Suprapubic skin (tissue), 4 donors: ENCODE measurements at places on chromosomes 3 and 15.

- DNase-seq: no peak
Measured at GRCh38 chr3:139571711-139572110, 32.2 kb upstream of the RBP1 start.

DNA sequence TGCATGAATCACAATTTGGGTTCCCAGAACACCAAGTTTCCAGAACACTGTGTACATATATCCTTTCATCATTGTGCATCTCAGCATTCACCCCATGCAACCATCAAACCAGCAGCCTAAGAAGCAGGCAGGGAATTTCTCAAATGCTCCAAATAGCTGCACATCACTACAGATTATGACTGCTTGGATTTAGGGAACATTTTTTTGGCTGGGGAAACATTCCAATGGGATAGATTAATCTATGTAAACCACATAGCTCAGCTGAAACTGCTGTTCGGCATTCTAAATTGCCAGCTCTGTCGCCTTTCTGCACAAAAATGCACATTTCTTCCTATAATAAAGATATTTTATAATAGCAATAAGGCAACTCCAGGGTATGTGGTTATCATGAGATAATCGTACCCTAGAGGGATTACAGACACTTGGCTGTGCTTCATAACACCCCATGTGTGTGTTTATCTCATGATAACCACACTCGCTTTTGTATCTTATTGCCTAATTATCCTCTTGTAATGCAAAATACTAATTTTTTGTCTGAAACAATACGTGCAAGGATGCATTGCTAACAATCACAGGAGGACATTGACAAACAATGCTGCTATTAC, 483.7 kb upstream of the DPH6 start:
- DNase-seq: no peak

- DNase-seq: no peak
Measured at GRCh38 chr3:189981668-189982067, 139.0 kb downstream of the P3H2 start.

- no peak for DNase-seq
Measured at GRCh38 chr3:115169808-115170207, 22.7 kb upstream of the ZBTB20 start.

DNA sequence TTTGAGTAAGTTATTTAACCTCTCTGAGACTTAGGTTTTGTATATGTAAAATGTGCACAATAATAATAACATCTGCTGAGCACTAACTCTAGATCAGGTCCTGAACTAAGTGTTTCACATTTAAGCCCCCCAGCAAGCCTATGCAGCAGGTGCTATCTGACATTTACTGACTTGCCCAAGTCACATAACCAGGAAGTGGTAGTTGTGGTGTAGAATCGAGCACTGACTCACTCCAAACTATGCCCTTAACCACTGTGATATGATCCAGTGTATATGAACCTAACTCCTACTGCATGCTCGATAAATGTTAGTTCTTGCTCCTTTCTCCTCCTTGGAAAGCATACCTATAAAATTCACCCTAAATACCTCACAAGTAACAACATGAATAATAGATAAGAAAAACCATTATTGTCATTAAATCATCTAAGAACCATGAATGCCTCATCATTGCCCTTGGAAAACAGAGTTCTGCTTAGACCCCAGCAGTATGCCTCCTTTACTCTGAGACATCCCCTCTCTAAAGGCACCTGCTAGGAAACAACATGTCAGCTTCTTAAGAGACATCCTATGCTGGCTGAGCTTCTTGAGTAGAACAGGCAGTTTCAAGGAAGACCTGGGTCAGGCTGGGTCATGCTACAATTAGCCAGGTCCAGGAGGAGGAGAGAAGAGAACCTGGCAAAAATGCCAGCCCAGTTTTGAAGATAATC, 3.0 kb upstream of the SHC4 start:
- no peak for DNase-seq

DNA sequence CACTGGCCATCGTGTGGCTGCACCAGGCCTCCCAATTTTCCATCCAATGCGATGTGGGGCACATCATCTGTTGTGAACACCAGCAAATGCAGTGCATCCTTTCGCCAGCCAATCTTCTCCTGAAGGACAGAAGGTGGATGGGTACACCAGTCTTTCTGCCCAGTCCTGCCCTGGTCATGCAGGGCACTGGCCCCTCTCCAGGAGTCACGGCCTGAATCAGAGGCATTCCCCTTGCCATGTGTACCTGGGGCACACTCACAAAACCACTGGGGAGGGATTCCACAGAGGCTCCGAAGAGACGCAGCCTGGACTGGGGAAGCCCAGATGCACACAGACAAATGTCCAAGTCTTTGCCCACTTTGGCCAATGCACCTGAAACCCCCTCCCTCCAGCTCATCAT, 65.8 kb downstream of the ITGB5 start:
- peak; percentile 41 for DNase-seq

GRCh38 chr3:108122276-108122675, 31.4 kb upstream of the CD47 start:
- no peak for DNase-seq

DNA sequence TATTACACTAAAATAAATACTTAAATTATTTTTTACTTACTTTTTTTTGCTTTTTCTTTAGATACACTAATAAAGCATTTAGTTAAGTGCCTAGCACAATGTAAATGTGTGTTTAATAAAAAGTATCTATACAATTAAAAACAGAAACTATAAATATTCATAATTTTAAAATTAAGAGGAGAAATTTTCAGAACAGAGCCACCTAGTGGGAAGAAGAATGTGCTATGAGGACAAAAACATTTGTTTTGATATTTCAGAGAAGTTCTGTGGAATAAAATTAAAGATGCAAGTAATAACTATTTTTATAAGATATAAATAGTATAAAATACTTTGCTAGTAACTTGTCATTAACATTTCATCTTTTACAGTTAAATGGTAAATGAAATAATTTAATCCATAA, 33.6 kb upstream of the PLSCR5 start:
- DNase-seq: no peak

DNA sequence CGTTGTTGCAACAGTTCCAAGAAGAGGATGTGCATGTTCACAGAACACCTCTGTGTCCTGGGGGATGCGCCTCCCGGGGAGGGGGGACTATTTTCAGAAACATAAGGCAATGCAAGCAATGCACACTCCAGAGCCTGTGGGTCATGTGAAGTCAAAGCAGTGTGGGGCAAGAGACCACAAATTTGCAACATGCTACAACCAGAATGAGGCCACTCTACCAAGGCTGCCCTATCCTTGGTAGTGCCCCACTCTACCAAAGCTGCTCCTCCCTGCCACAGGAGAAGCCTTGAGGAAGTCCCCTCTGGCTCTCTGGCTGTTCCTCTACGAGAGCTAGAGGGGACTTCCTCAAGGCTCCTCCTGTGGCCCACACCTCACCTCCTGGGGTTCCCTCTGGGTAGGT, 8.4 kb upstream of the NR2C2 start:
- DNase-seq: no peak

GRCh38 chr3:126156468-126156867, 23.9 kb downstream of the ALDH1L1 start:
- no peak for DNase-seq

DNA sequence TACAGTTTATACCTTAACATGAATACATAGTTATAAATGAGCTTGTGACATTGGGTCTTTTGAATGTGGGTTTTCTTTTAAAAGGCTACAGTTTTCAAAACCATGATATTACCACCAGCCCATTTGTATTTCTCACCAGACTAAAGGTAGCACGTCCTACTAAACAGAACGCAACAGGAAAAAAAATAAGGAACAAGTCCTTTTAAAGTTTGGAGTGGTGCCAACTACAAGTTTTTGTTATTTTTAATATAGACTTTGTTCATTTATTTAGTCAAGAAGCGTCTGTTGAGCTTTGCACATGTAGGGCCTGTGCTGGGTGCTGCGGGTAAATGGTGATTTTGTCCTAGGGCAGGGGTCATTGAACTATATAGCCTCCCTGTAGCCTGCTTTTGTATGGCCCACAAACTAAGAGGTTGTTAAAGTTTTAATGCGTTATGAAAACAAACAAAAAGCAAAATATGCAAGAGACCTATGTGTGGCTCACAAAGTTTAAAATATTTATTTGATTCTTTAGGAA, 164.4 kb downstream of the GHSR start:
- DNase-seq: no peak

DNA sequence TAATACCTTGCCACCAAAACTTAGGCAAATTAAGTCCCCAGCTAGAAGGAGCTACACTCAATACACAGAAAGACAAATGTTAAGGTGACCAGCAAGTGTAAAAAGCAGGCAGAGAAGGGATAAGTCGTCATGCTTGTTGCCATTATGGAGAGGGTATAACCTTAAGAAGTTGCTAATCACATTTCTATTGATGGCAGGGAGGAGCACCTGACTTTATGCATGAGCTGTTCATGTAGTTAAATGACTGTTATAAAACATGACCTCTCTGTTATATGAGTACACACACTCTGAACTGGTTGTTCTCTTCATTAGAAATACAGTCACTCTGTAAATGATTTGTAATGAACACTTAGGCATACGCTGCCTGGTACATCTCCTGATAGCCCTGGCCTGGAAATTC, 6.6 kb upstream of the CCNL1 start:
- no peak for DNase-seq

DNA sequence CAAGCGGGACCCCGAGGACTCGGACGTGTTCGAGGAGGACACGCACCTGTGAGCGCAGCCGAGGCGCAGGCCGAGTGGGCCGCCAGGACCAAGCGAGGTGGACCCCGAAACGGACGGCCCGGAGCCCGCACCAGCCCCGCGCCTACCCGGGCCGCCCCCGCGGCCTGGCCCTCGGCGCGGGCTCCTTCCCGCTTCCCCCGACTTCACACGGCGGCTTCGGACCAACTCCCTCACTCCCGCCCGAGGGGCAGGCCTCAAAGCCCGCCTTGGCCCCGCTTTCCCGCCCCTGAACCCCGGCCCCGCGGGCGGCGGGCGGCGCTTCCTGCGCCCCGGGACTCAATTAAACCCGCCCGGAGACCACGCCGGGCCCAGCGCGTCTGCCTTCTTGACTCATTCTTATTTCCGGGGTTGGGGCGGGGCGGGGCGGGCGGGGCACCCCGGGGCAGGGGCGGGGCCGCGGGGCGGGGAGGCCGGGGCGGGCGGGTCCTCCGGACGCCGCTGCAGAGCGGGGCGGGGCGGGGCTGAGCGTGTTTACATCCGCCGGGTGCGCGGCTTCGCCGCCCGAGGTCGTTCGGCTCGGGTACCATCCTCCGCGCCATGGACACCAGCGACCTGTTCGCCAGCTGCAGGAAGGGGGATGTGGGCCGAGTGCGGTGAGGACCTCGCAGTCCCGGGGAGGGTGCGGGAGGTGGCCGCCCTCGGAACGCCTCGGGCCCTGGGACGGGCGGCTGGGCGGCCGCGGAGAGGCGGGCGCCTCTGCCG, at the start of gene ABTB1:
Gene ABTB1, plus strand, starts transcription at position 524 of the 762 bp plus-strand sequence. Its CDS starts 74 bp downstream, at position 598.
- DNase-seq: peak; percentile 91

DNA sequence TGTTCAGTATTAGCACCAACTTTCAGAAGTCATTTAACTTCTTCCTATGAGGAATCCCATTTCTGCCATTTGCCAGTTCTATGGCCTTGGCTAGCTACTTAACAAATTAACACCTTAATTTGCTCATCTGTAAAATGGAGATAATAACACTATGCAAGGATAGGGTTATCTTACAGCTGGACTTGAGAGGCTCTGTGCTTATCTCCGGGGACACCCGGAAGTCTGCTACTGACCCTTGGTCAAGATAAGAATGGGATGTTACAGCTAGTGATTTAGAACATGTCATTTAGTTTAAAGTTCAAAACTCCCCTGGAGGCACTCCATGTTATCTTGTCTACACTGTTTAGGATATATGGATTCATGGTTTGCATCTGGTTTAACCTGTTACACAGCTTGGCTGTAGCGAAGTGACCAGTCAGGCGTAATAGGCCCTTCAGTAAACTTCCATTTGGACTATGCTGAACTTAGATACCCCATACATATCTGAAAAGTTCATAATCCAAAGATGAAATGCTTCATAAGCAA, 156.0 kb upstream of the CD96 start:
- no peak for DNase-seq

DNA sequence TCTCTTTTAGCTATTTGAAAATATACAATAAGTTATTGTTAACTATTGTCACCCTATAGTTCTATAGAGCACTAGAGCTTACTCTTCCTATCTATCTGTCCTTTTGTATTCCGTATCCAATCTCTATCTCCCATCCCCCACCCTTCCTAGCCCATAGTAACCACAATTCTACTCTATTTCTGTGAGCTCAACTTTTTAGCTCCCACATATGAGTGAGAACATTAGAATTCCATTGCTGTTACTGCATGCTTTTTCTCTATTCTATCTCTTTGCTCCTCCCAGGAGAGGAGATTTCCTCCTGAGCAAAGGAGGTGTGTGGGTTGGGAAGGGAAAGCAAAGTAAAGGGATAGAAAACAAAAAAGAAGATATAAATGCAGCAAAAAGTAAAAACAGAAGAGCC, 105.6 kb upstream of the SLC4A7 start:
- no peak for DNase-seq

GRCh38 chr15:90765531-90765930, 48.4 kb downstream of the BLM start:
- DNase-seq: no peak

- no peak for DNase-seq
Measured at GRCh38 chr3:13540297-13540995, 8.5 kb upstream of the FBLN2 start.

- no peak for DNase-seq
Measured at GRCh38 chr3:113771993-113772392, 25.2 kb downstream of the ATP6V1A start.

DNA sequence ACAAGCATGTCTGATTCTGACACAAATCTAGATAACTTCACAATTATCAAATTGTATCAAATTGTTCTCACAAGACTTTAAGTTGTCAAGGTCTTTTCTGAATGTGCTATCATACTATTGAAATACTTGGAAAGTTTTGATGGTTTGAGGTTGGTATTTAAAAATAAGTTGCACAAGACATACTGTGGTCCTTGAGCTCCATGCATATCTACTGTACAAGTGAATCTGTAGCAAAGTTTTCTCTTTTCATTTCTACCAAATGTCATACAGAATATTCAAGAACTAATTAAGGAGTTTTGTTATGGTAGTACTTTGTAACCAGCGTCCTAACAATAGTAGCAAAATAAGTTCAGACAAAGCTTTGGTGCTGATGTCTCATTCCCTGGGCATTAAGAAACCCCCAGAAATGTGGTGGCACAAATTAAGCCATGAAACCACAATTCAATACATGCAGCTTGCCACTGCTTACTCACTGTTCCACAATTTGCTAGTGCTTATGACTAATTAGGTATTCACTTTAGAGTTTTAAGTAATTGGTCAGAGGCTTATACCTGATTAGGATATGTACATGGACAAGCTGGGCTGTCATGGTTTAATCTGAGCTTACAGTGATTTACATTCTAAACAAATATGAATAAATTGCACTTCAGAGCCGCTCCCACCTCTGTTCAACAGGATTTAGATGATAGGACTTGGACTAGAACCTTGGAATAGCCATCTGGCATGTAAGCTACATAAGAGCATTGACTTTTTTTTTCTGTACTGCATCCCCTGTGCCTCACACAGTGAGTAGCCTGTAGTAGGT, 8.8 kb downstream of the TBC1D23 start:
- no peak for DNase-seq

DNA sequence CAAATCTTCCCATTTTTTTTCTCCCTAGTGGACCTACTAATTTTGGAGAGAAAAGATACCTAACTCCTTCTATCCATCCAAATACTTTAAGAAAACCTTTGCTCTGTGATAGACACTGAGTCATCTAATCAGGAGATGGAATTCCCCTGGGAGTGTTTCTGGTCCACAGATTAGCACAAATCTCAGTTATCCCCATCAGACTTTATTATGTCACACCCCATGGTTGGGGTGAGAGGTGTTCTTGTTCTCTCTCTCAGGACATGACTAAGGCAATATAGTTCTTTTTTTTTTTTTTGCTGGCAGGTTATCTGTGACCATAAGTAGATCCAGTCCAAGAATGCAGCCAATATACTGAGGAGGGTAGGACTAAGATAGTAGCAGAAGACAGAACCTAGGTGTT, 15.8 kb downstream of the SLC9A9 start:
- DNase-seq: no peak
